ENCODE measurements at places on chromosomes 1 and 21.
A peak's percentile ranks its signal among the peaks of the same experiment; 100 is the strongest.

DNA sequence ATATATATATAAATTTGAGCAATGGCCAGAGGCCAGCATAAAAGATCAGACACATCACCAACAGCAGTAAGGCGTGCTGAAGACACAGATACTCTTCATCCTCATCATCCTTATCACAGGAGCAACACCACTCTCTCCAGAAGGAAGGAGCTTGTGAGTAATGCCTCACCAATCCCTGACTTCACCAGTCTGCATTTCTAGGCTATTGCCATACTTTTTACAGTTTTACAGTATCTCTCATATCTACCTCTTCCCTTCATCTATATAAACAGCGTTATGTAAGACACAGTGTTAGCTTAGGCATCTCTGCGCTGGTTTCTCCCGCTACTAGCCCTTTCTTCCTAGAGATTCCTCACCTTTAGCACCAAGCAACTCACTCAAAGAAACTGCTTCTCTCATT lies 2.4 kb upstream of the ABL2 start:
- no peak for DNase-seq

DNA sequence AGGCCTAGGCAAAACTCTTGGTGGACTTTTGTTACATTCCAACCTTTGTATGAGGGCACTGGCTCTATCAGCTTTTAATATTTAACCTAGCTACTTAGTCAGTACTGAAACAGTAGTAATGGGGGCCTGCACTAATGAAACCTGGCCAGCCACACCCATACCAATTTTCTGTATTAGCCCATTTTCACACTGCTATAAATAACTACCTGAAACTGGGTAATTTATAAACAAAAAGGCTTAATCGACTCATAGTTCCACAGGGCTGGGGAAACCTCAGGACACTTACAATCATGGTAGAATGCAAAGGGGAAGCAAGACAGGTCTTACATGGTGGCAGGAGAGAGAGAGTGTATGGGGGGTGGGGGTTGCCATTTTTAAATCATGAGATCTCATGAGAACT lies 245.7 kb upstream of the RGS18 start:
- no peak for DNase-seq

GRCh38 chr1:169024255-169024654 lies 82.2 kb upstream of the ATP1B1 start:
- DNase-seq, result no peak

DNA sequence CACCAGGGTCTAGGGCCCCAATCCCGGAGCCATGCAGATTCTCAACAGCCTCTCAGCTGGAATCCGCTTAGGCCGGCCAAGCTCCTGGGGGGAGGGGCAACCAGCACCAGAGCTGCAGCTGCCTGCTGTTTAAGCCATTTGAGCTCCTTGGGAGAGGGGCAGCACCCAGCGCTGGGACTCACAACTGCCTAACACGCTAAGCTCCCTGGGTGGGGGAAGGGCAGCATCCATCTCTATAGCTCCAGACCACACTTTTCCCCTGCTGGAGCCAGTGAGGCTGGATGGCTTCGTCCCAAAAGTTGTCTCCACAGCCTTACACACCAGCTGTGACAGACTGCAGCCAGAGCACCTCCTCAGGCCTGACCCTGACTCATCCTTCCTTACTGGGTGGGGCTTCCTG lies 6.9 kb upstream of the PTGFR start:
- DNase-seq, result no peak

DNA sequence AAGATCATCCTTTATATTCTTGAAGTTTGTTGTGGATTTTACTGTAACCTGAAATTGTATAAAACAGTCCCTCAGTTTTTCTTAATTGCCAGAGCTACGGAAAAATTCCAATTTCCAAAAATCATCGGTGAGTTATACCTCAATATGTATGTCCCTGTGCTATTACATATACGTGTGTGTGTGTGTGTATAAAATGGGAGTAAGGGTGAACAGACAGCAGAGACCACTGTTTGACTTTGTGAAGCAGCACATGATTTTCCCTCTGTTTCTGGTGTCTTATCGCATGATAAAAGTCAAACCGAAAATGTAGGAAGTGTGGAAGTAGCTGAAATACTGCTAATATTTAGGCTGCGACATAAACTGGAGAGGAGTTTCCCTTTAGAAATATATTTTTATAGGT lies 1.2 kb downstream of the OR2T1 start:
- no peak for DNase-seq

DNA sequence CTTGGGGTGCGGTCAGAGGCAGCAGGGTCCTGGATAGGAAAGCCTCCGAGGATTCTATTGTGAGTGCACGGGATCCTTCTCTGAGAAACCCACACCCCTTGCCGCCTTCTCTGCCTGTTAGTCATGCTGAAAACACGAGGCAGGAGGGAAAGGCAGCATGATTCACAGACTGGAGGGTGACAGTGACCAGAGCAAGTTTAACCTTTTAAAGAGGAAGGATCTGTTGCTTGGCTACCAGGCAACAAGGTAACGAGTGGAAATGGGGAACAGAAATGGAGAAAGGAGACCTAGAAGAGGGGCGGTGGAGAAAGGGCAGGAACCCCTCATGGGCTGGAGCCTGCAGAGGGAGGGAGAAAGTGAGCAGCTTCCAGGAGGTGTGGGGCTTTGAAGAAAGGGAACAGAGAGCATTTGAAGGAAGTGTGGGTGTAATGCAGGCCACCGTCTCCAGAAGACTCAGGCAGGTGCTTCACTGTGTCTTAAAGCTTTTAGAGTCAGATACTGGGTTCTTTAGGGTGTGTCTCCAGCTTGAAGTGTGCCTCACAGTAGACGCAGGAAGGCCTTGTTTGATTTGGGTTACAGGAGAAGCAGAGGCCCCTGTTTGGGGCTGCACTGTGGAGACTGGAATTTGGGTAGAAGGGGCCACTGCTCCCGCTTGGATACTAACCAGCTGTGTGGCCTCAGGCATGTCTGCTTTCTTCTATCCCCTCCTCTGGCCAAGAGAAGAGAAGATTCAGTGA lies 19.1 kb downstream of the OPTC start:
- DNase-seq, result peak; percentile 54

DNA sequence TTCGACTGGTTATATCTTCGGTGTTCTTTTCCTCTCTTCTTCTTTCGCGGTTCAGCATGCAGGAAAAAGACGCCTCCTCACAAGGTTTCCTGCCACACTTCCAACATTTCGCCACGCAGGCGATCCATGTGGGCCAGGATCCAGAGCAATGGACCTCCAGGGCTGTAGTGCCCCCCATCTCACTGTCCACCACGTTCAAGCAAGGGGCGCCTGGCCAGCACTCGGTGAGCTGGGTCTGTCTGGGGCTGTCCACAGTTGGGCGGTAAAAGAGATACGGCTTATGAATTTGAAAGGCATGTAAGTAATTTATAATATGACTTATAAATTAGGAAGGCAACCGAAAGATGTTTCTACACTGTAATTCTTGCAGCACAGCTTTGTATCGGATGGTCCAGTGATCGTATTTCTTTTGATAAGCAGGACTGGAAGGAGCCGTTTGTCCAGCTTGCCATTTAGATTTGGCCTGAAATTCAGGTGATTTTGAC lies 334 bp downstream of the CTH start:
- no peak for DNase-seq

GRCh38 chr21:44360159-44360558 lies 6.7 kb downstream of the TRPM2 start:
- no peak for DNase-seq

DNA sequence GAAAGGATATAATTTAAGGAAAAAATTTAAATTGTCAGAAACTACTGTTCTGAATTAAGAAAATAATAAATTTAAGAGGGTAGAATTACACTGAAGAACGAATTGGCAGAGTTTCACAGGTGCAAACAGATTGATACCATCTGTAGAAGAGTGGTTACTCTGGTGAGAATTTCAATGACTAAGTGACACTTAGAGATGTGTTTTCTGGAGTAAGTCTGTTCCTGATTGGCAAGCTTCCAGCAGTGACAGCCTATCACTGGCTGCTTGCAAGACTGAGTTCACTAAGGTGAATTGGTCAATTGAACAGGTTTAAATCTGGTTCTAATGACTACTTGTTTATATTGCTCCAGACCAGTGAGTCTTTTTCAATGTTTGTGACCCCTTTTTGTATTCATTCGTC lies 838.2 kb upstream of the RGS18 start:
- DNase-seq, result no peak

DNA sequence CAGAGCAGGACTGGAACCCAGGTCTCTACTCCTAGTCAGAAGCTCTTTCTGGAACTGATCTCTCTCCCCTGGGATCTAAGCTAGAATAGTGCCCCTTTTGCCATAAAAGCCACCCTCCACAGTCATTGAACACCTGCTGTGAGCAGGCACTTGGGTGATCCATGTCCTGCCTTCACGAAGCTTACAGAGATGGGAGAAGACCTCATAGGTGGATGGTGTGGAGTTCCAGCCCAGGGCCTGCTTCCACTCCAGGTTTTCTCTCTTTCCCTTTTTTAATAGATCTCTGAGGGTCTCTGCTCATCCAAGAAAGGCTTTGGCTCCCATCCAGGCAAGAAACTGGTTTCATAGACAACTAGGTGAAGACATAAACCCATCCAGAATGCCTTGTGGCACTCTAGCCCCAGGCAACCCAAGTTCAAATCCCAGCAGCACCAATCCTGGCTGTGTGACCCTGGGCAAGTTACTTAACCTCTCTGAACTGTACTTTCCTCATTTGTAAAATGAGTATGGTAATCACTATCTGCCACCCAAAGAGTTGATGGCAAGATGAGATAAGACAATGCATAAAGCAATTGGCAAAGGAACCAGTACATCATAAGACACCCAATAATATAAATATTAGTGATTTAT lies 46.4 kb upstream of the TMEM51 start:
- DNase-seq, result no peak

DNA sequence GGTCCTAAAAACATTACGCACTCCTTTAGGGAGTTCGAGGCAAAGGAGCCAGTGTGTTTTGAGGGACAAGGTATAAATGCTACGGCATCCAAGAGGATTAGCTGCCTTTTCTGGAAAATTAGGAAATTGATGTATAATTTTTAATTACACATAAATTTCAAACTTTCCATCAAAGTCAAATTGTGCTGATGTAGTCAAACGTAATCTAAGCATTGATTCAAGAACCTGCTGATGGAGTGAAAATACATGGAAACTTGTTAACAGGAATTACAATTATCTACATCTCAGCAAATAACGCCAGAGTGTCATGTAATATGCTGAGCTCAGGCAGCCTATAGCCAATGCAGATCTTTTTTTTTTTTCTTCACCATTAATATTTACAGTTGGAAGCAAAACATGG lies 194.5 kb downstream of the CRB1 start:
- DNase-seq, result no peak

DNA sequence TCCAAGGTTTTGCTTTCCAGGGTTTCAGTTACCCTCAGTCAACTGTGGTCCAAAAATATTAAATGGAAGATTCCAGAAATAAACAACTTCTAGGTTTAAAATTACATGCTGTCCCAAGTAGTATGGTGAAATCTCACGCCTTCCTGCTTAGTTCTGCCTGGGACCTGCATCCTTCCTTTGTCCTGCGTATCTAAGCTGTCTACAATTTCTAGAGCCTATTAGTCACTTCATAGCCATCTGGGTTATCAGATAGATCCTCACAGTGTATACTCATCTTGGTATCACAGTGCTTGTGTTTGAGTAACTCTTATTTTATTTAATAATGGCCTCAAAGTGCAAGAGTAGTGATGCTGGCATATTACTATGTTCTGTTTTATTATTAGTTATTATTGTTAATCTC lies 157.7 kb downstream of the ROR1 start:
- DNase-seq, result no peak

GRCh38 chr21:32094804-32095203 lies 184.0 kb downstream of the MIS18A start:
- no peak for DNase-seq

DNA sequence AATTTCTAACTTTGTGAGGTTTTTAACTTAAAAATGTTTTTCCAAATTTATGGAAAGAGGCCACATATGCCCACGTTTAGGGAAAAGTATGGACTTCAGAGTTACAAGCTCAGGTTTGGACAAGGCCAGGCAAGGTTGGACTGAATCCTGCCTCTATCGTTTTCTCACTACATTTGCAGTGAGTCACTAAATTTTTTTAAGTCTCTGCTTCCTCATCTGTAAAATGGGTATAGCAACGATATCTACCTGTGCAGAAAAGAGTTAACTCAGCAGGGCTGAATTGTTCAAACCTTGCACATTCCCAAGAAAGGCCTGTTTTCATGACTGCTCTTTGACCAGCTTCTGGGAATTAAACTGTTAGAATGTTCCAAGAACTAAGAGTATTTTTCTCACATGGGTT lies 159.1 kb downstream of the LTN1 start:
- no peak for DNase-seq

- DNase-seq, result no peak
Observed at GRCh38 chr1:92877792-92878191, 46.0 kb downstream of the RPL5 start.

- DNase-seq, result no peak
Observed at GRCh38 chr1:241608379-241609033, 31.7 kb downstream of the CHML start.

DNA sequence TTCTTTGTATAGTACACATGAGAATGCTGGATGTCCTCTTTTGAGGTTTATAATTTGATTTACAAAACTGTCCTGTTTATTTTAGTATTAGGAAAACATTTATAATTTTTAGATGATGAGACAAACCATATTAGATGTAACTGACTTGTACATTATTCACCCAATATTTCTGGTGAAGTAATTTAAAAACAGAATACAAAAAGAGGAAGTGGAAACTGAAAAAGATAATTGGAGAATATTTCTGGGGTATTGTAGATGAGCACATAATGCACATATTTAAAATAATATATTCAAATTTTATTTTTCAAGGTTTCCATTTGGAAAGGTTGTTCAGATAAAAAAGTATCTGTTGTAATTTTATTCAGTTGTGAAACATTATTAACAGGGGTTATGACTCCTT lies 40.7 kb downstream of the XPR1 start:
- no peak for DNase-seq

GRCh38 chr1:153798468-153798780 lies 23.2 kb downstream of the SLC27A3 start:
- DNase-seq, result no peak

GRCh38 chr1:94063379-94063778 lies 57.6 kb downstream of the ABCA4 start:
- DNase-seq, result no peak

DNA sequence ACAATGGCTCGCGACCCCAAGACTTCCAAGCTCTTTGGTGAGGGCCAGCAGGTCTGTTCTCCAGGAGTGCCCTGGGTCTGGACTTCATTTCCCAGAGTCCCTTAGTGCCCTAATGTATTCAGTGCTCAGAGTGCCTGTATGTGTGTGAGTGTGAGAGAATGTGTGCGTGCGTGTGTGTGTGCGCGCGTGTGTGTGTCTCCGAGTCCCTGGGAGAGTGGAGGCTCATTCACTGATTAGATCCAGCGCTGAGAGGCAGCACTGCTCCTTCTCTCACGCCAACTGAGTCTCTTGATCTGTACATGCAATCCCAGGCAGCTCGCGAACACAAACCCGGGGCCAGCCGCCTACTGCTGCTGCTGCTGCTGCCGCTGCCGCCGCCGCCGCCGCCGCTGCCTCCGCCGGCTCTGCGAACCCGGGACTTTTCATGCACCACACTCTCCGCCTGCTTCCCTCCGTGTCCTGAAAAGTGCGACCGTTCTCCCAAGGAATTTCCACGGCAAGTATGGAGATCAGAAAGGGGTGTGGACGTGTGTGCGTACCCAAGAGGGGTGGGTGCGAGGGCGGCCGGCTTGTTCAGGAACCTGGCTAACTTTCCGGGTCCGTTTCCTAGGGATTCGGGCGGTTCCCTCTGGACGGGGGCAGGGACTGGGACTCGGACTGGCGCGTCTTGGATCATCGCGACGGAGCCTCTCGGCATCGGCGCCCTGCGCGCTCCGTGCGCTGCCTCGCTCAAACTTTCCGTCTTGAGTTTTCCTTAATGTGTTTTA lies at the start of gene RNF220:
Gene RNF220 (plus strand): TSS at position 225 of the 767 bp plus-strand sequence.
- peak; percentile 17 for DNase-seq
